ENCODE measurements at places on chromosomes 7 and 10. TPM values are rescaled to one million over a fixed set of nuclear protein-coding genes. Genes with fewer than 3 reads are reported as not detected.
A peak's percentile ranks its signal among the peaks of the same experiment; 100 is the strongest.

DNA sequence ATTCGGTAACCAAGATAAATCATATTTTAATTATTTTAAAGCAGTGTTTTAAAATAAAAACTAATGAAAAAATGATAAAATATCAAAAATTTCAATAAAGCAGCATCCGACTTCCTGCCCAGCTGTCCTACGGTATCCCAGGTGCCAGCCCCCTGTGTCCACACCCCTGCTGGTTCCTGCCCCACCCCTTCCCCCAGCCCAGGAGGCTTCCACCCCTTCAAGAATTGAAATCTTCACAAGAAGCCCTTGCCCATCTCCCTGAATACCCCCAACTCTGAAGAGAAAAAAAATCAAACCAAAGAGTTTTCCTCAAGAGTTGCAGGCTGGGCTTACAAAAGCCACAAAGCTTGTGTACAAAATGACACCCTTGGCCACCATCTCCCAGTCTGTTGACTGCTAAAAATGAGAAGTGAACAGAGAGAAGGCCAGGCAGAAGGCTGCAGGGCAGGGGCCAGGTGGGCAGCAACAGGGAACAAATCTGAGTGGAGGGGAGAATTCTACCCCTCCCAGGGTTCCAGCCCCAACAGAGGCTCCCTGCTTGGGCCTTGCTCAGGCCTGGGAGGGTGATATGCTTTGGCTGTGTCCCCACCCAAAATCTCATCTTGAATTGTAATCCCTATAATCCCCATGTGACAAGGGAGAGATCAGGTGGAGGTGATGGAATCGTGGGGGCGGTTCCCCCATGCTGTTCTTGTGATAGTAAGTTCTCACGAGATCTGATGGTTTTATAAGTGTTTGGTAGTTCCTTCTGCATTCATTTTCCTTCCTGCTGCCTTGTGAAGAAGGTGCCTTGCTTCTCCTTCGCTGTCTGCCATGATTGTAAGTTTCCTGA is 14.5 kb downstream of the GPRIN2 start:
- DNase-seq, result no peak

DNA sequence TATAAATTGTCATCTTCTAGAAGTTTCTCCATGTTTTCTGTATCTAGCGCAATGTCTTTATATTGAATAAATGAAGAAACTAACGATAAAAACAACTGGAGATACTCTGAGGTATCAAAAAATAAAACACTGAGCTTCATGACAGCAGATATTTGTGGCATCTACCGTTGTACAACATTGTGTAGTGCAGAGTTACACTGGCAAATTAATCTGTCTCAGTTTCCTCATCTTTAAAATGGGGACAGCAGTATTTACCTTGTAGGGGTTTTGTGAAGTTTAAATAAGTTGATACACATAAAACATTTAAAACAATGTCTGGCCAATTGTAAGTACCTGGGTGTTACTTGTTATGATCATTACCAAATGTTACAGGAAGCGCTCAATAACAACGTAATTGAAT is 10.4 kb downstream of the ITGB1 start:
- no peak for DNase-seq

GRCh38 chr7:108193594-108194498 is 63.7 kb upstream of the LAMB4 start:
- DNase-seq, result peak; percentile 69

GRCh38 chr7:81674431-81674830 is 95.4 kb downstream of the HGF start:
- DNase-seq, result no peak

GRCh38 chr10:20877986-20878983 is 18.8 kb downstream of the NEBL start:
- no peak for DNase-seq

DNA sequence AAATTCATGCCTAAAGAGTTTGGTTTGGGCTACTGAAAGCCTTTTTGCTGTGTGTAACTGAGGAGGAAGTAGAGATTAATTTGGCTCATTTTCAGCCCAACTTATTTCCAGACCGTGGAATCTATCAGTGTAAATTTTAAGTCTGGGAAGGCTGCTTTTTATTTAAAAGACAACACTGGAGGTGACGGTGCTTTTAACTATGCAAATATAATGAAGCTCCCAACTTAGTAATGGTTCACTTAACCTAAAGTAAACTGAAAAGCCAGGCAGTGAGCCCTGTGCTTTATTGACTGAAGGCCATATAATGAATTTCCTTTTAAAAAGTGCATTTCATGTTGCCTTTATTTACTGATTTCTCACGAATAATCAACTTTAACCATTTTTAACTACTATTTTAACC is 127.2 kb downstream of the NPY start:
- no peak for DNase-seq

DNA sequence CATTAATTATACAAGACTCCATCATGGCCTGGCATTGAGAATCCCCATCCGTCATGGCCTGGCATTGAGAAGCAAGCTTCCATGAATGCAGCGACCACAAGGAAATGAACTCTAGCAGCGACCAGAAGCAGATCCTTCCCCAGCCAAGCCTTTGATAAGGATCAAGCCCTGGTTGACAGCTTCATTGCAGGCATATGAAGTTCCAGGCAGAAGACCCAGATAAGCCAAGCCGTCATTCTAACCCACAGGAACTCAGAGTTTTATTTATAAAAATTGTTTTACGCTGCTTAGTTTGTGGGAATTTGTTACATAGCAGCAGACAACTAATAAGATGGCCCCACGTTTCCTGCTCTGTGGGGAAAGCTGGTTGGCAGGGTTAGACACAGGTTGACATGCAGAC is 642.3 kb downstream of the GATA3 start:
- no peak for DNase-seq

- no peak for DNase-seq
Measured at GRCh38 chr10:74822101-74822500, 4.3 kb upstream of the KAT6B start.

CREB3L2 gene
- total RNA-seq, result 79.4 TPM

DNA sequence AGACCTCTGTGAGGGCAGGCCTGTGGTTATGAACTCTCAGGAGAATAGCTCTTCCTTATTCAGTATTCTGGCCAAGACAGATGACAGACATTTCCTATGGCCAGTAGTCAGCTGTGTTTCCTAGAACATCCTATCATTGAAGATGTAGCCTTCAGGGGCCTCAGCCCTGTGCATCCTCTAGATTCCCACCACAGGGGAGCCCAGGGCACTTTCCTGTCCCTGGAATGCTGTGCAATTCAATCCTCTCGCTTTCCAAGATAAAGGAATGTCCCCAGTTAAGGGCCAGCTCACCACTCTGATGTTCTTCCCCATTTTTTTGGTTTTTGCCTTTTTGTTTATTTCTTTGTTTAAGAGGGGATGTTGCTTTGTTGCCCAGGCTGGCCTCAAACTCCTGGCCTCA is 578.8 kb upstream of the C7orf33 start:
- no peak for DNase-seq

GRCh38 chr7:42226354-42226941 is 10.6 kb downstream of the GLI3 start:
- DNase-seq, result no peak

DNA sequence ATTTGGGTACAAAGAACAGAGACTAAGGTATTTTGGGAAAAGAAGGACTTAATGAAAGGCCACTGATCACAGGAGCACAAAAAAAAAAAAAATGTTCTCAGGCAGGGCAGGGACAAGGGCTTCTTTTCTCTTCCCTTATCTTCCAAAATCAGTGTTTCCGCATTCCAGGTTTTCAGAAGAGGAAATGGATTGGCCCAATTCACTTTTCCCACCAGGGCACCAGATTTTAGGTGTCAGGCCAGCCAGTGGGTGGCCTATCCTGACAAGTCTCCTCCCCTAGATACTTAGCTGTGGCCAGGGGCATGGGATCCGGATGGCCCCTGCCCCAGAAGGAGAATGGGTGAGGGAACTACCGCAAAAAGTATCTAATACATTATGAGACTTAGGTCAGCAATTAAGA is 88.9 kb upstream of the WAC start:
- no peak for DNase-seq

DNA sequence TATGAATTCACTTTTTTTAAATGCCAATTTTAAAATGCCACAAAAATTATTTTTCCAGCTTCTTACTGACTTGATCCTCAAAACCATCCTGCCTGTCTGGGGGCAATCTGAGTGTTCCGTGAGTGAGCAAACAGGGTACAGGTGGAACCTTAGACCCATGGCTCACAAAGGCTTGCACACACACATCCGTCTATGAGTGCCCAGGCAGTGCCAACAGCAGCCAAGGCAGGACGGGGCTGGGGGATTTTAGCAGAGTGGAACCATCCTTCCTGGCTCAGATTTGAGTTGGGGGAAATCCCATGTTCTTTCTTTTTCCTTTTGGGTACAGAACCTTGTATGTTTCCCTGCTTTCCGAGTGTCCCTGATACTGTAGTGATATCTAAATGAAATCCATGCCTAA is 377.7 kb upstream of the MGMT start:
- no peak for DNase-seq

GRCh38 chr10:127151981-127152699 is 44.3 kb downstream of the INSYN2A start:
- peak; percentile 96 for DNase-seq

RNF133 gene
- 0.49 TPM for total RNA-seq

GRCh38 chr10:128044186-128044585 is 82.0 kb downstream of the MKI67 start:
- no peak for DNase-seq

DNA sequence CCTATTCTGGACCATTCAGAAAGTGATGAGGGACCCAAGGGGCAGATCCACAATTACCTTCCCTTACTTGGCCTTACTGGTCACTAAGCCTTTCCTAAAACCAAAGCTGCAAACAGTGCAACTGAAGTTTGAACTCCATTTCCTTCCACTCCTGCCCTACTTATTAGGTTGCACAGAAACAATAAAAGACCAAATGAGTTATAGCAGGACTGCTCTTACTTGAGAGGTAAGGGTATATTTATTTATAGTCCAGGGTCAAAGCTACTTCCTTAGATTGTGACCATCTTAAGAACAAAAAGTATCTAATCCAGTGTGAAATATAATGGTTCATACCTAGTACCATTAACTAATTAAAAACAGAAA is 27.0 kb downstream of the CDK6 start:
- peak; percentile 28 for DNase-seq

DNA sequence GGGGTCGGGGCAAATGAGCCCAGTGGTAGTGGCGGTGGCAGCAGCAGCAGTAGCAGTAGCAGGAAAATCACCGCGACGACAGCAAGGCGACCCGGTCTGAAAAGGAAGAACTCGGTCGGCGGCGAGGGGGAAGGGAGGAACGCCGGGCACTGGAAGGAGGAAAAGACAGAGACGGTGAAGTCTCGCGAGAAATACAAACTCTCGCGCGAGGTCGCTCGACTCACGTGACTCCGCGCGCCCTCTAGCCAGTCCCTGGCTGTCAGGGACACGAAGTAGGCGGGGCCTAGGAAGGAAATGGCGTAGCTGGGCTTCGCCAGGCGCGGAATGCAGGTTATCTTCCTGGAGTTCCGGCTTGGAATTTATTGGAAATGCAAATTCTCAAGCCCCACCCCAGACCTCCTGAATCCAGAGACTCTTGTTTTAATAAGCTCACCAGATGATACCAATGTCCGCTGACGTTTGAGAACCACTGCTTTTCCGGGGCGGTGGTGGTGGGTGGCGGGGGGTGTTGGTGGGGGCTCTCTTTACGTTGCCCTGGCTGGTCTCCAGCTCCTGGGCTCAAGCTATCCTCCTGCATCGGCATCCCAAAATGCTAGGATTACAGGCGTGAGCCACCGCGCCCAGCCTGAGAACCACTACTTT is at the start of gene SMNDC1:
Gene SMNDC1, minus strand, starts transcription at position 141 of the 642 bp plus-strand sequence. CDS start 1,333 bp downstream, outside the sequence.
- DNase-seq, result peak; percentile 98

- DNase-seq, result no peak
Measured at GRCh38 chr10:97017474-97017903, 168.3 kb downstream of the SLIT1 start.

OR13A1 gene
- total RNA-seq, result not detected

DNA sequence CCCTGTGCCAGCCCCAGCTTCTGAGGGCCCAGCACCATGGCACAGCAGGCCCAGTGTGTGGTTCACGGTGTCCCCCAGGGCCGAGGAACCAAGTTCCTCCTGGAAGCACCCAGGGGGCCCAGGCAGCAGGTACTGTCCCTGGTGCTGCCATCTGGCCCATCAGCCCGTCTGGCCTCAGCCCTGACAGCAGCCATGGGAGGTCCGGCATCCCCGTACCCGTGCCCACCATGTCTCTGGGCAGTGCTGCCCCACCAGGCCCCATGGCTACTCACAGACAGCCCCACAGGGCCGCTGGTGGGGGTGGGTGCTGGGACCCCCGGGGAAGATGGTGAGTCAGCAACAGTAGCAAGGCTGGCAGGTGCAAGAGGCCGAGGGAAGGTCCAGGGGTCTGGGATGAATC is 32.8 kb downstream of the STK32C start:
- no peak for DNase-seq

GRCh38 chr10:61904733-61905725 is 3.5 kb downstream of the ARID5B start:
- DNase-seq, result peak; percentile 91

RPEL1 gene
- not detected for total RNA-seq

GRCh38 chr7:27262121-27262520 is 19.5 kb downstream of the EVX1 start:
- peak; percentile 39 for DNase-seq

BPGM gene
- total RNA-seq, result 10.8 TPM

- DNase-seq, result no peak
Measured at GRCh38 chr10:49841615-49842332, 79.7 kb upstream of the OGDHL start.

PTN gene
- 0.26 TPM for total RNA-seq

DNA sequence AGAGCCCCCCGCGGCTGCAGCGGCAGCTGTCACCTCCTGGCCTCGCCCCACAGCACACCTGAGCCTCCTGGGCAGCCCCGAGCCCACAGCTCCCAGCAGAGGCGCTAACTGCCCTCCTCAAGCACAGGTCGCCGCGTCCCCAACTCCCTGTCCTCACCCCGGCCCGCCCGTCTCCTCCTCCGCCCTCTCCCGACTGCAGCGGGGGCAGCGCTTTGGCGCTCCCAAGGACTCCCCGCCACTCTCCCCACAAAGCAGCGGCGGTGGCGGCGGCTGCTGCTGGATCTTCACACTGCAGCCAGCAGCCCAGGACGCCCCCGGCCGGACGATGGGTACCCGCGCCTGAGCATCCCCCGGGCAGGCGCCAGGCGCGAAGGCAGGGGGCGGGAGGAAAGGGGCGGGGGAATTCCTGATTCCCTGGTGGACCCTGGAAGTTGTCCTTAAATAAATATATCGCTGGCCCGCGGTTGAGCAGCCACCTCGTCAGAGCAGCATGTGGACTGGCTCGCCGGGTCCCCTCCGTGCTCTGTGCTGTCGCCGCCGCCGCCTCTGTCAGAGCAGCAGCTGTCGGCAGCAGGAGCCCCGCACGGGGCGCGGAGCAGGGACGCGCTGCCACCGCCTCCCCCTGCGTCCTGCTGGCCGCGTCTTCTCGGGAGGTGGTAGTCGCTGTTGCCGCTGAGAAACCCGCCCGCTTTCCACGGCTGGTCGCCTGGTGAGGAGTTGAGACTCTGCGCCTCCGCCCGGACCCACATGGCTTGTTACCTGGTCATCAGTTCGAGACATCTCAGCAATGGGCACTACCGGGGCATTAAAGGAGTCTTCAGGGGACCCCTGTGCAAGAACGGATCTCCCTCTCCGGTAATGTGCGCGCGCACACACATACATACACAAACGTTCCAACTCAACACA is at the start of gene ZNF804B:
Gene ZNF804B, plus strand, starts transcription at position 471 of the 906 bp plus-strand sequence. Its CDS starts 277 bp downstream, at position 748.
- no peak for DNase-seq

Data from MCF 10A (cell line).